OCI-M1 (cell line): ENCODE measurements at places on chromosomes 12 and 14.

GRCh38 chr12:26133521-26133920, 8.7 kb upstream of the BHLHE41 start:
- DNase-seq = no peak

DNA sequence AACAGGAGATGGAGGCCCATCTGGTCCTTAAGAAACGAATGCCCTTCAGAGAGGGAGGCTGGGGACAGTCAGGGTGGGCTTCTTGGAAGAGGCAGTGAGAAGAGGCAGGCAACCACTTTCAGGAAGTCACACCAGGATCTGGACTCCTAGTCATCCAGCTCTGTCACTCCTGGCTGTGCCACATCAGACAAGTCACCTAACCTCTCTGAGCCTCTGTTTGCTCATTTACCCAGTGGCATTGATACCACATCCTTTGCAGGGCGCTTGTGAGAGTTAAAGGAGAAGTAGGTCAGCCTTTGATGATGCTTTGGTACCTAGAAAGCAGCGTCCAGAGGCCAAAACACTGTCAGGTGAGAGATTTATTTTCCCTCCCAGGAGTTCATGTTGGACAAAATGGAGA, 11.1 kb downstream of the CCDC197 start:
- DNase-seq = no peak

GRCh38 chr12:34016361-34016760, 5.9 kb upstream of the ALG10 start:
- no peak for DNase-seq

DNA sequence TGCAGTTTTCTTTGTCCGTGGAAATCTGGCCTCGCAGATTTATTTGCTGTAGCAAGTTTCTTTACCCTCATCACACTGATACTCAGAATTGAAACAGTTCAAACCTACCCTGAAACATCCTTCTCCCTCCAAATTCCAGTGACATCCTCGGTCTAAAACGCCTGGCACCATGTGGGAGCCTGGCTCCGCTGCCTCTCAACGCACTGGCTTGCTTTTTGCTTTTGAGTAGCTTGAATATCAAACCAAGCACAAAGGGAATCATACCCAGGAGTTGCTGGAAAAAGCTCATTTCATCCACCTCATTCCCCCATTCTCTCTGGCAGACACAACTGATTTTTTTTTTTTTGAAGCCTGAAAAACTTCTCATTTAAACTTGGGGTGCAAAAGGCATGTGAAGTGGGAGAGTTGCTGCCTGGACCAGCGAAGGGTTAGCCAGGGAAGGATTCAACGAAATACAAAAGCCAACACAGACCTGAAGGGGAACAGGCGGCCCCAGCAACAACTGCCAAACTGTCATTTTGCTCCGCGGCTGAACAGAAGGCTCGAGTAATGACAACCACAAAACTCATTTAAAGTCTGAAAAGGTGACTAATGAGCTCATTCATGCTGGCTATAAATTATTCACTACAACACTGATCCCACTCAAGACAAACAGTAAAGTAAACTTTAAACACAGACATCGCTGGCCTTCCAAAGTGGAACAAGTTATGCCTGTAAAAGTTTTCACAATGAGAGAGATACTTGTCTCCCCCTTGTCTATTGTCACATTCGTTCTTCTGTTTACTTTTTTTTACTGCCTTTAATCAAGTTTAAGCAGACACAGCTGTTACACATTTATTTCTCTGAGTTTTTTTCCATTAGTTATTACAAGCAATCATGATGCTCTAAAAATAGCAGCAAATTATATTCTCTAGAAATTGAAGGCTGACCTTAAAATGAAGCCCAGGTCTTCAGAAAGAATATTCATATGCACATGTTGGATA, 12.5 kb upstream of the FOXN3 start:
- peak; percentile 3 for DNase-seq

- no peak for DNase-seq
These were observed 12.1 kb downstream of the ETV6 start for GRCh38 chr12:11661491-11662089.

DNA sequence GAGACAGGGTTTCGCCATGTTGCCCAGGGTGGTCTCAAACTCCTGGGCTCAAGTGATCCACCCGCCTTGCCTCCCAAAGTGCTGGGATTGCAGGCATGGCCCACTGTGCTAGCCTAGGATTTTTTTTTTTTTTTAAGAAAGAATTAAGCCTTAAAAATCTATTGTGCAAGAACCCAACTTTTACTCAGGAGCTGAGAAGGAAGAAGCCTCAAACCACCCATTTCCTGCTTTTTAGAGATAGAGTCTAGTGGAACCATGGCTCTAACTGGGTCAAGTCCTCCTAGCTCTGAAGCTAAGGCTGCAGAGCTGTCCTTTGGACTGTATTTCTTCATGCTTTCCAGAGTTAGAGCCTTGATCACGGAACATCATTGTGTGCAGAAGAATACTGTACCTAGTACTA, 1.3 kb upstream of the TSFM start:
- no peak for DNase-seq

DNA sequence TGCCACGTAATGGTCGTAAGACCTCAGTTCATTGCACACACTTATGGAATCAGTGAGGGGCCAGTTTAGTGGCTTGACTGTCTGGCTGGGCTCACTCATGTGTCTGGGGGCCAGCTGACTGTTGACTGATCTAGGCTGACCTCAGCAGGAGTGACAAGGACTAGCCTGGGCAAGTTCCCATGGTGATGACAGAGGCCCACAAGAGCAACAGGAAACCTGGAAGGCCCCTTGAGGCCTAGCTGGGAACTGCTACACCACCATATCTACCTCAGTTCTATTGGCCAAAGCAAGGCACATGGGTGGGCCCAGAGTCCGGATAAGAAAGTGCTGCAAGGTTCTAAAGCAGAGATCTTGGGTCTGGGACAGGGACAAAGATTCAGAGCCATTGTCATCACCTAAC, 21.3 kb upstream of the RFLNA start:
- peak; percentile 90 for DNase-seq

DNA sequence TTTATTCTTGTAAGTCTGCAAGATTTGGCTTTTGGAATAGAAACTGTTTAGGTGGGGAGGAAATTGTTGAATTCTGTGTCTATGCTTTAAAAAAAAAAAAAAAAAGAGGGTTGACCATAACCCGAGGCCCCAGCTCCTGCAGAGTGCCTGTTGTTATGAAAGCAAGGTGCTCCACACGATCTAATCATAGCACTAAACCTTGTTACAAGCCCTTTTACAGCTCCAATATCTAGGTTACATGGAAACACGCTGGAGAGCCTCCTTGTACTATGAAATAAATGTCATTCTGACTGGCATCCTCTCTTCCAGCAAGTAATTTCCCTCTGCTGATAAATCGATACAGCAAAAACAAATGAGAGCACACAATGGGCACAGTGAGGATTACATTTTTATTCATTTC, 303.1 kb upstream of the SOX5 start:
- no peak for DNase-seq

DNA sequence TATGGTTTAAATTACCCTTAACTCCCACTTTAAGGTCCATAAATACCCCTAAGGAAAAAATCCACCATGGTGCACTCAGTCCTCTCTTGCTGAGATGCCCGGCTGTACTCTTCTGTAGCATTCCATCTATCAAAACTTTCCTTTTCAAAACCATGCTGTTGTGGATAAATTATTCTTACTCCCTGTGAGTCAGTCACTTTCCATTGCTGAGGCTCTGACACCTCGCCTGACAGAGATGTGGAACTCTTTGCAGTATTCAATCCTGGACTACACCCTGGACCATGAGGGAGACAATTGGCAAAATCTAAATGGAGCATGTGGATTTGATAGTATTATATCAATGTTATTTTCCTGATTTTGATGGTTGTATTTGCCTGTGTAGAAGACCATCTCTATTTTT, 49.1 kb downstream of the AVPR1A start:
- no peak for DNase-seq

DNA sequence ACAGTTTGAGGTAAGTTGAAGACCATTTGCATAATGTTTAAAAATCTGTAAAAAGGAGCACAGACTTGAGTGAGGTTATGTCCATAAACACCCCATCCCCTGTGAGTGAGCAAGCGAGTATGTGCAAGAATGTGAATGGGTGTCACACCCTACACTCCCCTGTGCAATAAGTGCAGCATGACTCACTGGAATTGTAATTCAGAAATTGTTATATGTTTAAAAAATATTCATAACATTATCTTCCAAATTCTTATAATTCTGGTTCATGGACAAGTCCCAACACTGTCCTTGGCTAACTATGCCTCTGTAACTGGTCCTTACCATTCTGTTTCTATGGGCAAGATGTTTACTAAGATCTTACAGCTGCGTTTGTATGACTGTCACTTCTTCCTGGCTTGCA, 207.8 kb upstream of the FAR2 start:
- no peak for DNase-seq

- DNase-seq = no peak
These were observed 6.7 kb upstream of the CD163L1 start for GRCh38 chr12:7450667-7451066.

DNA sequence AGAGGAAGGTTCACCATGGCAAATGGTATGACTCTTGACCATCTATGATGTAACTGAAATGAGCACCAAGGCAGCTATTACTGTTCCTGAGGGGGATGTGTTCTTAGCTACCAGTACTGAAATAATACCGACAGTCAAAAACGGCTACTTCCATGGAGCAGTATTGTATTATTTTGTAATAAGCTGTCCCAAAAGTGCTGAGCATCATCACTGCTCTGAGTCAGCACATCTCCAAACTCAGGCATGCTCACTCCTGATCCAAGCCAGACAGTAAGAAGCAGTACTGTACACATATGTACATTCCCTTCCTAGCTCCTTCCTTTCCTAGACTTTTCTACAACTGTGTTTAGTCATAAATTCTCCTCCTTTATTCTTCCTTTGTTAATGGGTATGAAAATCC, 8.6 kb downstream of the VTI1B start:
- DNase-seq = no peak

DNA sequence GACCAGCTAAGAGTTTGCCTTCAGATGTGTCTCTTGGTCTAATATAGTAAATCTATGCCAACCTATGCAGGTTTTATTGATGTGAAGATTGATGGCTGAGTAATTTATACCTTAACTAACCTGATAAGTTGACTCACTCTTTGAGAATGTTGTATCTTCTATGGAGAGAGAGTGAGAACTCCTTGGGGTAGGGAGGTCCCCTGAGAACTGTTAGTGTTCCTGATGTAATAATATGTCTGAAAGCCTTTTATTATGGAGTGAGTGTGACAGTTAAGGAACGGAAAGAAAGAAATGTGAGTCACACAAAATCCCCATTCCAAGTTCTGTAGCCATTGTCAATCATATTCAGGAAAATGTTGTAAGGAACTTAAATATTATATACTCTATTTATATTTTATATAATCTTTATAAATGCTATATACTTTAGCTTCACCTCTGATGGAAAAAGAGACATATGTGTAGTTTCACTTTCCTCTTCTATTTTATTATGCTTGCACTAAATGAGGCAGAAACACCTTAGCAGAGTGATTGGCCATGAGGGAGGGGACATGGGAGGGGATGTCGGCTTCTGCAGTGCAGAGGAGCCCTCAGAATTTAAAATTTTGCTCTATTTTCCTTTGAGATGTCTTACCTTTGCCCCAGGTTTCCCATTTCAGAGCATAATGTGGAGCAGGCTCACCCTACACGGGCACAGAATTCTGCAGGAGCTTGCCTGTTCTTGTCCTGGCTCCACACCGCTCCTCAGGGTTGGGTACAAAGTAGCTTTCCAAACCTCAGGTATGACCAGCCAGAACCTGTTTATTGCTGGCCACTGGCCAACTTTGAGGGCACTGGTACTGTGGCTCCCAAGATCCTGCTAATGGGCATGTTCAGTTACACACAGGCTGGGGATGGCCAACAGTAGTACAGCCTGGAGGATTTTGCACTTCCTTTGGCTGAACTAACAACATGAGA, 57.7 kb downstream of the ARF6 start:
- DNase-seq = no peak

DNA sequence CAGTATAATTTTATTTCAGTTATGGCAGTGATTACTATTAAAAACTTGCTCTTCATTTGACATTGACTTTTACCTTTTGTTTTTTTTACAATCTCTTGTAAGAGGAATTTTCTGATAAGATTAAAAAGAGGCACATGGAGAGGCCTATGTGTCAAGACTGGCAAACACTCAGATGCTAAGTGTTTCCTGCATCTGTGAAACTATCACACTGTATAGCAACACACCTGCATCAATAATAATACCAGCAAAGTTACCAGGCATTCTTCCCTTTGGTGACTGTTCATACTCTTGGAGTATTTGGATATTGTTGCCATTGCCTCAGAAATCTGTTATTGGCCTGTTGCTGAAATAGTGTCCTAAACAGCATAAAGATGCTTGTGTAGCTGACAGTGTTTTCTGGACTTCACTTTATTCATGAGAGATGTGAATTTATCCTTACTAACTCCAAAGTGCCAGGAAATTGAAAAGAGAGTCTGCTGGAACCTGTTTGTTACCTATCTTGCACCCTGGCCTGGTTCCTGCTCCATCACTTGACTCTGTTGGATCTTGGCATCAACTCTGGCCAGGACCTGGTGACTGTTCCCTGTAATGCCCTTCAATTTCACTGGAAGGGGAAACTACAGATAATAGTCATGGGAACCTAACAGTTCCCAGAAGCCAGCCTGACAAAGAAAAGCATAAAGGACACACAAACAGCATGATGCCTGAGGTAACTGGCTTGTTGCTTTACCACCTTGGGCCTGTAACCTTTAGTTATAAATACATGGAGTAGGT, 19.8 kb downstream of the SLC16A7 start:
- peak; percentile 71 for DNase-seq

DNA sequence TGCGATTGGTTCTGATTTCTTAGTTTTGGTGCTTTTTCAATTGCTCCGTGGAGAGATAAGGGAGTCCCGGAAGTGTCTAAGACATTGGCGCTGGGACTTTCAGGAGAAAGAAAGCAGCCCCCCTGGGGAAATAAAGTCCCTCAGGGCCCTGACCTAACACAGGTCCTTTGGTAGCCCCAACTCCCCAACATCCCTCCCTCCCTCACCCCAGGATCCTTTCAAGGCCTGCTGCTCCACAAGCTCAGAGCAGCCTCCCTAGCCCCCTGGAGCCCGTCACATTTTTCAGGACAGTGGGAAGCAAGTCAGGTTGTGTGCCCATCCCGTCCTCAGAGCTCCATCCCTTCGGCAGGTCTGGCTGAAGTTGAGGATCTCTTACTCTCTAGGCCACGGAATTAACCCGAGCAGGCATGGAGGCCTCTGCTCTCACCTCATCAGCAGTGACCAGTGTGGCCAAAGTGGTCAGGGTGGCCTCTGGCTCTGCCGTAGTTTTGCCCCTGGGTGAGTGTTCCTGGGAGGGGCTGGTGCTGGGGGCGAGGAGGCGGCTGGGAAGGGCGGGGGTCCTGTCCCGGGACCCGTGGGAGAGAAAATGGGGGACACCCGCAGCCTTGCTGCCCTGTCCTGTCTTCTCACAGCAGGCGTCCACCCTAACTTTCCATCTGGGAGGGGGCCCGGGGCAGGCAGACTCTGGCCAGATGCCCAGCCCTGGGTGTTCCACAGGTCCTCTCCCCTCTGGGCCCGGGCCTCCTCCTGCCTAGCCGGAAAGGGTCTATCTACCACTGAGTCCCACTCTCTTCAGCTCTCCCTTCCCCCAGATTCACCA, 950 bp downstream of the IFI27 start:
- peak; percentile 60 for DNase-seq

- DNase-seq = peak; percentile 68
These were observed 676 bp downstream of the MRPL42 start for GRCh38 chr12:93468008-93468371.

GRCh38 chr12:62774794-62775193, 160.2 kb downstream of the PPM1H start:
- peak; percentile 6 for DNase-seq

- DNase-seq = no peak
These were observed 16.6 kb downstream of the RPAP3 start for GRCh38 chr12:47689215-47689614.
